ENCODE measurements at places on chromosomes 13 and 19.

DNA sequence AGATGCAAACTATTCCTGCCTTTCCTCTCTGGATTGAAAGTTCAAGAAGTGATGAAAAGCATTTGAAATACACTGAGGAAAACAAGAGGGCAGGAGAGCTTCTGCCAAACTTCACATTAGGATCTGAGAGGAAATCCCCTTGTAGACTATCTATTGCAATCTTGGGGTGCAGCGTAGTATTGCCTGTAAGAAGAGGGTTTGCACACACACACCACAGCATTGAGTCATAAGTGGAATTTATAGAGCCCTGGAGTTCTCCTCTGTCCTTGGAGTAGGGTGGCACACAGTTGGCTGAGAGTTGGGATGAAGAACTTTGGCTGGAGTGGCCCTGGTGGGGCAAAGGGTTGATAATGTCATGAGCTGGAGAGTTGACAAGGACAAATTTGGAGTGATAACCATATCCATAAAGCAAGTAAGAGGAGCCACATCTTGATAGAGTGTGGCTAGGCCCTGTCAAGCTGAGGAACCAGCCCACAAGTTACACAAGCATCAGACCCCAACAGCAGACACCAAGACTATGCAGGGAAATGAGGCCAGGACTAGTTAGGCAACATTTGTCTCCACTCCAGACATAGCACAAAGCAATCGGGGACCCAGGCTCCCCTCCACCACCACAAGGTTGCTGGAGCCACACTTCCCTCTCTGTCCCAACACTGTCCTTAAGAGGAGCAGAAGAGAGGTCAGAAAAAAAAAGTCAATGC, 520.9 kb downstream of the KLF5 start:
- no peak for DNase-seq

GRCh38 chr13:74298923-74299322, 164.7 kb upstream of the KLF12 start:
- no peak for DNase-seq

GRCh38 chr13:50156561-50157127, 141.4 kb downstream of the KCNRG start:
- DNase-seq = no peak

DNA sequence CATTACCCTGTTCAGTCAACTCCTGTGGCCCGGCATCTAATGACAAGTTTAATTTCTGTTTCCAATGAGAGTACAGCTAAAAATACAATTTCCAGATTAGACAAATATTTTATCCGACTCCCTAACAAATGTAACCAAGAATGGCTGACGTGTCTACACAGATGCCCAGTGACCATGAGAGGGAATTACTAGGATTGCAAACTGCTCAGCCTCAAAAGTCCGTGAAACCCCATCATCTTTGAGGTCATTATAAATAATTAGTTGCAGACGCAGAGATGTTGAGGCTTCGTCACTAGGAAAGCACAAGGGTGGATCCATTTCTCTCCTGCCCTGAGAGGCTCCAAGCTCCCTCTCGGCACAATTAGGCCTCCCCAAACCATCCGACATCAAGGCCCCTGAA, 104.1 kb upstream of the ZNF507 start:
- DNase-seq = no peak
